ENCODE measurements at places on chromosomes 7 and 10. TPM values are rescaled to one million over a fixed set of nuclear protein-coding genes. Genes with fewer than 3 reads are reported as not detected.

The CHPF2 gene
- total RNA-seq: 44.9 TPM

The NXPH1 gene
- total RNA-seq: not detected

GRCh38 chr10:75263806-75264205, 28.0 kb upstream of the COMTD1 start:
- DNase-seq: no peak

The SHTN1 gene
- 67.8 TPM for total RNA-seq

DNA sequence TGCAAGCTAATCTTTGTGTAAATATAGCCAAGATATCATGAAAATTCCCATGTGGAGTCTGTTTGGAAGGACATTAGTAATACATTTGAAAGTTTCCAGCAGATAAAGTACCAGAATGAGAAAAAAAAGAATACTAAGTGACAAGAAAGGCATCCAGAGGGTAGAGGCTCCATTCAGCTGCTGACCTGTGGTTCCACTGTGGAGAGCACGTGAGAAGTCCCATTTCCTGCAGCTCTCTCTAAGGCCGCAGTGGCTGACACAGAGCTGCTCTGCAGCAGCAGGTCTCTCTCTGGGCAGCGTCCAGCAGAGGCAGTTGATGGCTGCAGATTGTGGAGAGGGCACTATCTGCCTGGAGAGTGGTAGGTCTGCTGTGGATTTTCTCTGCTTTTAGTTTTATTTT, 100.1 kb upstream of the TMEM72 start:
- DNase-seq: no peak

The ACBD7 gene
- total RNA-seq: 1.8 TPM

DNA sequence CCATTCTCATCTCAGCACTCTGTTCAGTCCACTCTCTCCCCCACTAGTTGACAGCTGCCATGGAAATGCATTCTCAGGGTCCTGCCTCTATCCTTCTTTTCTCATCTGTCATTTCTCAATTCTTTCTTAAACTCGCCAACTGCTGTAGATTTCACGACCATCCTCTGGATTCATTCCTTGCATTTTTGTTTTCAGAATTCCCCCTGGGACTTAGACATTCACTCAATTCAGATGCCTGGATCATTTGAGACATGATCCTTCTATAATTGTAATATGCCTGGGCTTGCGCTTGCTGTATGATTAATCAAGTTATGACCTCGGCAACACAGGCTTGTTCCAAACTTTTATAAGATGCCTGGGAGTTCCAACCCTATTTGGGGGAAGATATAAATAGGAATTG, 104.5 kb downstream of the RAB11FIP2 start:
- DNase-seq: no peak

- no peak for DNase-seq
Observed at GRCh38 chr10:85407088-85407487, 959.5 kb downstream of the GRID1 start.

DNA sequence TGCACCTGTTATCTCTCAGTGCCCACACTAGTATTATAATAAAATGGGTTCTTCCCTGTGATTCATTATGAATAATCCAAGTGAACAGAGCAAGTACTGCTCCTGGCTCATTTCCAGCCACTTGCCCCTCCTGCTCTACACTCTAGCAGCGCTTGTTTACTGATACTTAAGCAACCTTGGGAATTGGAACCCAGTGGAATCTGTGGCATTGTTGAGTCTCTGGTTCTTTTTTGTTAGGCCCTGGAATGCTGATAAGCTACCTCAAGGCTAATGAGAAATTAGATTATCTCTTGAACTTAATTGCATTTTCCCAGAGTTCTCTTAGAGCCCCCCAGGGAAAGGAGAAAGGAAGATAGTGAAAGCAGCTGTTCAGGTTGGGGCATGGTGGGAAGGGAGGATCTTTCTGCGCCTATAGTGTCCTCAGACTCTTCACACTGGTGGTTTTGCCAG, 34.0 kb downstream of the PRKAR2B start:
- DNase-seq: no peak

- no peak for DNase-seq
Observed at GRCh38 chr10:13003759-13004158, 2.2 kb upstream of the CCDC3 start.

The OR13A1 gene
- total RNA-seq: not detected

DNA sequence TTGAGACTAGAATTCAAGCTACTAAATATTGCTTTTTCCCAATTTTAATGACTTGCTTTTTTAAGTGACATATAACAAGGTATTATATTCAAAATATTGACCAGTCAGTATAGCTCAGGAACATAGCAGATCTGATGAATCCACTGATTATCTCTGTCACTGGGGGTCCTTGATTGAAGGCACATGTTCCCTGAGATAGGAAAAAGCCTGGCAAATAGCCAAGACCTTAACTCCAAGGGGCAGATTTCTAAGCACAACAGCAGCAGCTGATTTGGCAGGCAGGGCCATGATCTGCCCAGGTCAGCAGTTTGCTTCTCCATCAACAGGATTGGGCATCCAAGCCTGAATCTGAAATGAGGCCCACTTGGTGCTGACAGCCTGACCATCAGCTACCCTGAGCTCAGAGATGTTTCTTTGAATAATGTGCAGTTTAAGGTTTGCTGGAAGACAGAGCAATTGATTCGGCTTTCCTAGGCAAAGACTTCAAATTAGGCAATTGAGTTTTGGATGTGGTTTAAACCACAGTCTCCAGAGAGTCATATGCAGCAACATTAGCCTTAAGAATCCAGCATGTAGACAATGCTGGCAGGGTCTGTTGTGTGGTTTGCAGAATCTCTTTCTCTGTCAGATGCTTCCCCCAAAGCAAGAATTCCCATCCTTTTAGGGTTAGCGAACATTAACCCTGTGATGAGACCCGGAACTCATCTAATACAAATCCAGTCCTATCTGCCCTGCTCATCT, 352.6 kb downstream of the ADRA2A start:
- DNase-seq: no peak

The MAT1A gene
- 1.5 TPM for total RNA-seq

The TRRAP gene
- 44.9 TPM for total RNA-seq

DNA sequence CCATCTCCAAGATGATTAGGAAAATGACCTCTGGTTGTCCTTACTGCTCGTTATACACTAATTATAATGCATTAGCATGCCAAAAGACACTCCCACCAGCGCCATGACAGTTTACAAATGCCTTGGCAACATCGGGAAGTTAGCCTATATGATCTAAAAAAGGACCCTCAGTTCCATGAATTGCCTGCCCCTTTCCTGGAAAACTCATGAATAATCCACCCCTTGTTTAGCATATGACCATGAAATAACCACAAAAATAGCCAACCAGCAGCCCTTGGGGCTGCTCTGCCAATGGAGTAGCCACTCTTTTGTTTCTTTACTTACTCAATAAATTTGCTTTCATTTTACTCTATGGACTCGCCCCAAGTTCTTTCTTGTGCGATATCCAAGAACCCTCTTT, 41.6 kb upstream of the KCNMA1 start:
- no peak for DNase-seq

- DNase-seq: peak; percentile 30
Observed at GRCh38 chr10:66931340-66931948, 5.6 kb downstream of the LRRTM3 start.

The LEP gene
- total RNA-seq: not detected

- no peak for DNase-seq
Observed at GRCh38 chr7:102286237-102287110, at the start of gene SH2B2. SH2B2 (plus strand) TSS chr7:102286868; CDS start chr7:102300551, 13,683 bp downstream.

DNA sequence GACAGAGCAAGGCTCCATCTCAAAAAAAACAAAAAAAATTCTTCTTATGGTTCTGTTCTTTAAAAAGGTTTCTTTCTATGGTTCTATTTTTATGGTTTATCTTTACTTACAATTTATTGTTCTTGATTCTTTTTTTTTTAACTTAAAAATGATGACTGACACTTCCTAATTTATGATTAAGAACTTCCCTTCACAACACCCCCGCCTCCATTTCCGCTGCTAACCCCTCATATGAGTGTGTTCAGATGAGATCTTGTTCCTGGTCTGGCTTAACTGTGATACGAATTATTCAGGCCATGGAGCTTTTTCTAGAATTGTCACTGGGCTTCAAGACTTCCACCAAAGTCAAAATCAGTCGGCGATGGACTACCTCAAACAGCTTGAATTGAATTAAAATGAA, 33.9 kb downstream of the PTER start:
- DNase-seq: no peak

GRCh38 chr10:9357471-9357870, 1303.0 kb downstream of the GATA3 start:
- no peak for DNase-seq

The CHRM2 gene
- not detected for total RNA-seq

The SEMA3A gene
- 43.3 TPM for total RNA-seq

DNA sequence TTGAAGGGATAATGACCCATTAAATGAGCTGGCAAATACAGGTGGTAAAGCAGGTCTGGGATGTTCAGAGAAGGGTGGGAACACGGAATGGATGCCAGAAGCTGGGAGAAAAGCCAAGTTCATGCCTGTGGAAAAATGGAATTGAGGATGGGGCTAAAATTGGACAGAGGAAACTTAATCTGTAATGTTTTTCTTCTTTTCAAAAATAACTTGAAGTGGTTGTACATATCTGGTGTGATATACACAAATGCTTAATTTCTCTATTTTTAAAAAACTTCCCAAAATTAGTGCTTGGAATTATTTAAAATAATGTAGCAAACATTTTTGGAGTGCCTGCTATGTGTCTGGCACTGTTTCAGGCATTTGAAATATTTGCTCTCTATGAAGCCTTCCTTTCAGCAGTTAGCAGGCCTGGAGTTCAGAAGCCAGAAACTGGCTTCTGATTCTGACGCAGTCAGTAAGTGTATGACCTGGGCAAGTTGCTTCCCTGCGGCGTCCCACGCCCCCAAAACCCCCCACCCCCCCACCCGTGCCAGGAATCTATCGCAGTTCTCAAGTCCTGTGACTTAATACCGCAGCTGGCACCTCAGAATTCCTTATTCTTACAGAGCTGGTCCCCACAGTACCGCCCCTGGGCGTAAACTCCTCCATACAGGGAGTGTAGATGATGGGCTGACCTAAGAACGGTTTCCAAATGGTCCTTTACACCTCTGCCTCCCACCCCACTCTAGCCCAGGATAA, 828 bp upstream of the MALSU1 start:
- no peak for DNase-seq

GRCh38 chr7:138837627-138838026, 39.6 kb upstream of the ATP6V0A4 start:
- no peak for DNase-seq

DNA sequence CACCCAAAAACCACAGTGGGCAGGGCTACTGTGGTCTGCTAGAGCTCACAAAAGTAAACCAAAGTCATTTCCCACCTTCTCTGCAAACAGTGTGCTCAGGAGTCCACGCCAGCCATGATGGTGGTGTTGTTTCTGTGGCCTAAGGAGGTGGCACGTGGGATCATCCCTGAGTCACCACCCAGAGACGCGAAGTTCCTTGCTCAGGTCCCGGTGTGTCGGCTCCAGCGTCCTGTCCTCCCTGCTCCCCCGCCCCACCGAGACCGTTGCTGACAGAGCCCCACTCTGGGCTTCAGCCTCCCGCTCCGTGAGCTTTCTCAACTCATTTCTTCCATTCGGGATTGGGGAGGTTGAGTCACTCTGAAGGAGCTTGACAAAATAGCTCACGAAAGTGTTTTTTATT, 118.7 kb downstream of the NPTX2 start:
- no peak for DNase-seq

- no peak for DNase-seq
Observed at GRCh38 chr10:100045592-100045991, 35.8 kb upstream of the DNMBP start.

The ICA1 gene
- 1.1 TPM for total RNA-seq

Measured in Panc1 (cell line).